Ureter (tissue), 1 donor: ENCODE measurements at places on chromosomes 16 and 17.

GRCh38 chr16:2675714-2676113 lies 6.6 kb upstream of the KCTD5 start:
- DNase-seq = no peak

GRCh38 chr17:41308918-41309359 lies at the start of gene KRTAP16-1:
TSS of gene KRTAP16-1 (minus strand) at chr17:41309309. CDS start at chr17:41309253, 56 bp downstream.
- DNase-seq = no peak

DNA sequence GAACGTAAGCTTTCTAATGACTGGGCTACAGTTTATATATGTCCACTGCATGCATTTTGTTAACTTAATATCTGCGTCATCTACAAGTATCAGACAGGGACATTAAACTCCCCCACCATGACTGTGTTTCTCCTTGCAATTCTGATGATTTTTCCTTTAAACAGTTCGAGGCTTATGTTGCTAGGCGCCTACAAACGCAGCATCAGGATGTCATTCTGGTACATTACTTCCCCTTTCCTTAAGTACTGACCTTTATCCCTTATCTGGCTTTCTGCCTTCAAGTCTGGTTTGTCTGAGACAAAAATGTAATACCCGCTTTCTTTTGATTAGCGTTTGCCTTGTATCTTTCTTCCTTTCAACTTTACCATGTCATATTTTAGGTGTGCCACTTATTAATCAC lies 362.4 kb downstream of the SLC39A11 start:
- no peak for DNase-seq

GRCh38 chr17:32833076-32833475 lies 43.8 kb downstream of the MYO1D start:
- DNase-seq = no peak

- DNase-seq = no peak
These were observed 20.8 kb downstream of the SNX11 start for GRCh38 chr17:48128400-48128799.

- no peak for DNase-seq
These were observed 1.5 kb downstream of the LIMD2 start for GRCh38 chr17:63698381-63698885.

GRCh38 chr16:9060225-9060624 lies 31.2 kb upstream of the HAPSTR1 start:
- DNase-seq = no peak

DNA sequence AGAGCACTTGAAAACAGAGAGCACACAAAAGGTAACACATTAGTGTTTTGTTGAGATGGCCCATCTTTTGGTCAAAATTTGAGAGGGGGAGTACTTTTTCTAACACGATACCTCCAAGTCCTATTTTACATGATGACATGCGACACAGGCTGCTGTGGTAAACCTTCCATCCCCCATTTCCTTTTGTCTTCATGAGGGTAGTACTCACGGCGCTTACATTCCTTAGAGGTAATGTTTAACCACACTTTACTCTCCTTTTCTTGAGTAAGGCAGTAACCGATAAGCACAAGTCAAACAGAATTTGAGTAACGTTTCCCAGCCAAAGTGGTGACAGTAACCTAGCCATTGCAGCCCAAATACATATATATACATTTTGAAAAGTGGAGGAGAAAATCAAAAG lies 35.8 kb upstream of the PITPNM3 start:
- DNase-seq = no peak

DNA sequence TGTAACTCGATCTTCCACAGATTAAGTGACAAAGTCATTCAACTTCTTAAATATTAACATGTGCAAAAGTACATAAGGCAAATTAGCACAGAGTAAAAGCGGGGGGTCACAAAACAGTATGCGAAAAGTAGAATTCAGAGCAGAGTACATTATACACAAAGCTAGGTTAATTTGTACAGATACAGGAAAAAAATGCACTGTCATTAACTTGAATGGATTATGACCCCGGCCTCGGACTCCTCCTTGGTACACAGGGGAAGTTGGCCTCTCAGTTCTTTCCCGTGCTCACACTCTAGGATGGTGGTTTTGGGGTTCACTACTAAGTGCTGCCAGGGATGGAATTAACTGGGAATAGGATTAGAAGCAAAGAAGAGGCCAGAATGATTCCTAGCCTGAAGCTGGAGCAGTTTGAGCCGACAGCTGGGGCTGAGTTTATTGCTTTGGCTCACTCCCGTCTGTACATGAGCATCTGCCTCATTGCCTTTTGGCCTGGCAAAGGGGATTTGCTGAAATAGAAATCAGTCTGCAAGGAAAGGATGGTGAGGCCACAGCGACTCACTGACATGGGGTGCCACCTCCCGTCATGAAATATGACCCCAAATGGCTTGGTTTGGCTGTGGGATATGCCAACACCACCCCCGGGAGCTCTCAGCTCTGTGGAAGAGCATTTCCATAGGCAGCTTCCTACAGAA lies 23.6 kb downstream of the NTN1 start:
- DNase-seq = no peak

- DNase-seq = no peak
These were observed 2292.0 kb downstream of the TP53TG3F start for GRCh38 chr16:35751191-35751941.

DNA sequence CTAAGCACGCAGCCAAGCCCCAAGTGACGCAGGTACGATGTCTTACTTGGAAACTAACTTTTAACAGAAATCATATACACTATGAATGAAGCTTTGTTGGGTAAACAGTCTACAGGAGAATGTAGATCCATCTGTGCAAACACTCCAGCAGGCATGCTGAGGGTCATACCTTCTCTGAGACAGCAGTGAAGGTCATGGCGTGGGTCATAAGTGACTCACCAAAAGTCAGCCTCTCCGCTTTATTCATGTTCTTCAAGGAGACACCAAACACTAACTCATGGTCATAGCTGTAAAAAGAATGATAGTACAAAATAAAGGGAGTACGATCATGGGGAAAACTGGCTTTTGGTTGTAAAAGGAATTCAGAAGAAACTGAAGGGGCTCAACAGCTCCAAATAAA lies 20.6 kb downstream of the BLMH start:
- no peak for DNase-seq

- no peak for DNase-seq
These were observed 183.6 kb upstream of the PMFBP1 start for GRCh38 chr16:72355561-72355960.

DNA sequence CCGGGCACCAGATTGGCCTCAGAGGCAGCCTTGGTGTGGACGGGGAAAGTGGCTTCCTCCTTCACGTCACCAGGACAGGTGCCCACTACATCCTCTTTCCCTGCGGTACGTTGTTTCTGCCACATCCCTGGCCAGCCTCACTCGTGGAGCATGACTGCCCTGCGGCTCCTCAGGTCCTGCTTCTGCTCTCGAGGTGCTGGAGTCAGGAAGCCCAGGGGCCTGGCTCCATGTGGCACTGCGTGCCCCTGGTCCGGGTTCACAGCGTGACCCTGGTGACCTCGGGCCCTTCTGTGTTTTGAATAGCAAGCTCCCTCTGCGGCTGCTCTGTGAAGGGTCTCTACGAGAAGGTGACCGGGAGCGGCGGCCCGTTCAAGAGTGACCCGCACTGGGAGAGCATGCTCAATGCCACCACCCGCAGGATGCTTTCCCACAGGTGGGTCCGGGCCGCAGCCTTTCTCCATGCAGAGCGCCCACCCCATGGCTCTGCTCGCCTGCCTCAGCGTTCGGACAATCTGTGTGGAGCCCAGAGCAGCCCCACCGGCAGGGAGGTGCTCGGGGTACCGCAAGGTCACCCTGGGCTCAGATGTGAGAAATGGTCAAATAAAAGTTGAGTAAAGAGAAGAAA lies 13.5 kb downstream of the RGS11 start:
- no peak for DNase-seq
